Activated gamma-delta T cell treated with anti-CD3 and anti-CD28 coated beads, Interleukin-2, amount 50 U/mL, for 16 hours (primary cell): ENCODE measurements at places on chromosomes 6 and 20.

- no peak for DNase-seq
Measured at GRCh38 chr20:35592339-35592974, 23.2 kb upstream of the SPAG4 start.

- no peak for DNase-seq
Measured at GRCh38 chr6:99873084-99873483, 120.9 kb downstream of the MCHR2 start.

DNA sequence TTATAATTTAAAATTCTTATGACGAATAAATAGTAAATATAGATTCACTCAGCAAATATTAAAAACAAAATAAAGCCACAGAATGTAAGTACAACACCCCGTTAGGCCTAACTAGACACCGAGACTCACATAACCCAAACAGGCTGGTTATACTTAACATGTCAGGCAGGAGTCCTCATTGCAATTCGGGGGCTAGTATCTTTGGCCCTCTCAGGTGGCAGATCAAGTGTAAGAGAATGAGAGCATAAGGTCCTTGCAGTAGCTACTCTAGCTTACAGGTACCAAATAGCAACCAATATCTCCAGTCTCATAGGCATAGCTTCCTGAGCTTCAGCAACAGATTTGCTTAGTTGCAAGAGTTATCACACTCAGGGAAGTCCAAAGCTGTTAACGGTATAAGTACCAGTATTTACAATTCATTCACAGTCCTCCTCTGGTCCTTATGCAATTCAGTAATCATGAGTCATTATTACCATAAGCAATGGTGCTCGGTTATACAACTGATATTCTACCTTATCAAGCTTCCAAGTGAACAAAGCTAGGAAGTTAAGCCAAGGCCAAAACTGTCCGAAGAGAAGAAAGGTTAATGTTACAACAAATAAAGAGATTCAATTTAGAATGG is 20.1 kb downstream of the REV3L start:
- DNase-seq = no peak

GRCh38 chr6:136440203-136440602 is 110.0 kb downstream of the MAP7 start:
- no peak for DNase-seq

GRCh38 chr6:30824698-30825097 is 59.6 kb upstream of the DDR1 start:
- no peak for DNase-seq

GRCh38 chr20:10596710-10597121 is 77.1 kb downstream of the JAG1 start:
- DNase-seq = no peak

- no peak for DNase-seq
Measured at GRCh38 chr6:111603685-111604084, 2.0 kb downstream of the TRAF3IP2 start.

DNA sequence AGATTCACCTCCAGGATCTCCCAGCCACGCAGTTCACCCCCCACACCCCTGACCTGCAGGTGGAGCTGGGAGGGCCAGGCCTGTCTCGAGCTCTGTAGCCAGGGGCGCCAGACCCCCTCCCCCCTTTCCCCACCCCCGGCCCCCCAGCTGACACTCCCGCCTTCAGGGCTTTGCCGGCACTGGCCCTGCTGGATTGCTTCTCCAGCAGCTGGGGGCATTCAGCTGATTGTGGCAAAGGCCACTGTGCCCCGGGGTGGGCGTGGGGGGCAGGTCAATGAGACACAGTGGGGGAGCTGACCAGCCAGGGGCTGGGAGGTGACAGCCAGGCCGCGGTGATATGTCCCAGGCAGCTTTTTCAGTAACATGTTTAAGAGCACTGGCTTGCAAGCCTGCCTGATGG is 22.2 kb downstream of the ZBP1 start:
- no peak for DNase-seq

DNA sequence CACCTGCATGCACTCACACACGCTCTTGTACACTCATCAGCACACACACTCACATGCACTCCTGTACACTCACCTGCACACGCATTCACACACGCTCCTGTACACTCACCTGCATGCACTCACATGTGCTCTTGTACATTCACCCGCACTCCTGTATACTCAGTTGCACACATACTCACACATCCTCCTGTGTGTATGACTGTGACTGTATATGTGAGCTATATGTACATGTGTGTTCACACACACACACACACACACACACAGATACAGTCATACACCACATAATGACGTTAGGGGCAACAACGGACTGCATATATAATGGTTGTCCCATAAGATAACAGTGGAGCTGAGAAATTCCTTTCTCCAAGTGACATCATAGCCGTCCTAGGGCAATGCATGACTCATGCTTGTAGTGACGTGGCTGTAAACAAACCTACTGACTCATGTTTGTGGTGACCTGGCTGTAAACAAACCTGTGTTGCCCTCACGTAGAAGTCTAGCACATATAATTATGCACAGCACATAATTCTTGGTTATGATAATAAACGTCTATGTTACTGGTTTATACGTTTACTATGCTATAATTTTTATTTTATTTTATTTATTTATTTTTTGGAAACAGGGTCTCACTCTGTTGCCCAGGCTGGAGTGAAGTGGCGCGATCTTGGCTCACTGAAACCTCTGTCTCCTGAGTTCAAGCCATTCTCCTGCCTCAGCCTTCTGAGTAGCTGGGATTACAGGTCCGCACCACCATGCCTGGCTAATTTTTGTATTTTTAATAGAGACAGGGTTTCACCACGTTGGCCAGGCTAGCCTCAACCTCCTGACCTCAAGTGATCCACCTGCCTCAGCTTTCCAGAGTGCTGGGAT is 22.8 kb upstream of the TAF4 start:
- no peak for DNase-seq

GRCh38 chr6:1616701-1617463 is 7.2 kb downstream of the FOXC1 start:
- no peak for DNase-seq

- no peak for DNase-seq
Measured at GRCh38 chr6:16058201-16058928, 70.5 kb upstream of the MYLIP start.

- DNase-seq = no peak
Measured at GRCh38 chr6:167742719-167743303, 83.9 kb upstream of the AFDN start.

- peak; percentile 57 for DNase-seq
Measured at GRCh38 chr6:52390361-52390727, 28.4 kb downstream of the PAQR8 start.

DNA sequence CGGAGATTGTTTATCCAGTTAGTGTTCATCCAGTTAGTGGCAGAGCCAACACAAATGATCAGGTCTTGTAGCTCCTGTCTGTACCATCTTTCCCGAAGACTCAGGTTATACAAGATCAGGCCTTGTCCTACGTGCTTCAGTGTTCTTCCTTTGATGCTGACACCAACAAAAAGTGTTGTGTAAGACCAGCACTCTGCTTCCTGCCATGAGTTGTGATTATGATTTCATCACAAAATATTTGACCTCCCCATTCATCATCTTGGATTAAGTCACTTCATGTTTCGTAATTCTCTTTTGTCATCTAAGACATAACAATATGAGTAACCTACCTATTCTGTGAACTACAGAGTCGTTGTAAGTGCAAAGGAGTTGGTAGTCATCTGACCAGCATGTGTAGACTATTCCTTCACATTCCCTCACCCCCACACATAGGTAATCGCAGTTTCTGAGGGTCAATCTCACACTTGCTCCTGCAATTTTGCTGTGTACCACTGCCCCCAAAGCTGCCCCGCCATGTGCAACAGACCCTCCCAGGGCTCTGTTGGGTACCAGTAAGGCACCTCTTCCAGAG is 135.6 kb upstream of the SLC22A23 start:
- DNase-seq = no peak

- no peak for DNase-seq
Measured at GRCh38 chr20:35271904-35272303, 6.0 kb downstream of the MMP24OS start.

DNA sequence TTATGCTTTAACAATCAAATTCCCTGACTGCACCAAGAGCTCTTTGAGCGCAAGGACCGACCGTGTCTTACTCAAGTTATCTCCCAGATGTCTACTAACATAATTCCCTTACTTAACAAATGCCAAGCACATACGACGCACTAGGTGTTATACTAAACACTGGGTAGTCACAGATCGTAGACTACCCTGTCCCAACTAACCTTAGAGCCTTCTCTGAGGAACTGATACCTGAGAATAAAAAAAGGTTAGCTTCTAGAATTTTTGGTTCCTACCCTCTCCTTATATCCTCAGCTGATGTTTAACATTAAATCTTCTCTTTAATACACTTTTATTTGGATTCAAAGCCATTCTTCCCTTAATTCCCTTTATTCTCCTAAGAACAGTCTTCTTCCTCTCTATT is 38.5 kb downstream of the EPB41L2 start:
- no peak for DNase-seq

GRCh38 chr6:116157391-116157790 is 31.5 kb upstream of the COL10A1 start:
- DNase-seq = no peak

- DNase-seq = no peak
Measured at GRCh38 chr20:17961587-17961940, 7.0 kb downstream of the SNX5 start.

- DNase-seq = no peak
Measured at GRCh38 chr6:93304505-93304904, 114.9 kb downstream of the EPHA7 start.

DNA sequence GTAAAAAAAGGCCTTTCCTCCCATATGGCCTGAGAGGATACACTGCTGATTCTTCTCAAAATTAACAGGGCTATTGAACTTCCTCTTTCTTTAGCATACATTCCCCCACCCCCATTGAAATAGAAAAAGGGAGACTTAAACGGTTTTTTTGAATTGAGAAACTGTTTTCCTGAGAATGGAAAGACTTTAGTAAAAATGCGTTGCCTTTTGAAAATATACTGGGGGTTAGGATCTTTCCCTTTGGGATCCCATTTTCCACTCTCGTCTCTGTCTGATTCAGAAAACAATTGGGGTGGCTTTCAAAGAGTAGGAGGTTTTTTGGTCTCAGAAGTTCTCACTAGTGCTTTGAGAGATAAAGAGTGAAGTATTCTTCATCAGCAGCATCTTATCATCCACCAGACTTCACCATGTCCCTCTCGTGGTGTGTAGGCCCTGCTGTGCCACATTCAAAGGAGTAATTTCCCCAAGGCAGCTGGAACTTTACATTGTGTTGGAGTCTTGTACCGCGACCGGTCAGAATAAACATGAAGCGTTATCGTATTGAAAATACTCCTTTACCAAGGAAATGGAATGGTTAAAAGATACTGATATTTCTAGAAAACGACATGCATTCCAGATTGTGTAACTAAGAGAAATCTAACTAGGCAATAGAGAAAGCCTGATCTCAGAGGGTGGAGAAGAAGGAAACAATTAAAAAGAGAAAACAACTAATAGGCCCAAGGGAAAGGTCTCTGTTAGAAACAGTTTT is 10.6 kb downstream of the MYB start:
- DNase-seq = no peak

DNA sequence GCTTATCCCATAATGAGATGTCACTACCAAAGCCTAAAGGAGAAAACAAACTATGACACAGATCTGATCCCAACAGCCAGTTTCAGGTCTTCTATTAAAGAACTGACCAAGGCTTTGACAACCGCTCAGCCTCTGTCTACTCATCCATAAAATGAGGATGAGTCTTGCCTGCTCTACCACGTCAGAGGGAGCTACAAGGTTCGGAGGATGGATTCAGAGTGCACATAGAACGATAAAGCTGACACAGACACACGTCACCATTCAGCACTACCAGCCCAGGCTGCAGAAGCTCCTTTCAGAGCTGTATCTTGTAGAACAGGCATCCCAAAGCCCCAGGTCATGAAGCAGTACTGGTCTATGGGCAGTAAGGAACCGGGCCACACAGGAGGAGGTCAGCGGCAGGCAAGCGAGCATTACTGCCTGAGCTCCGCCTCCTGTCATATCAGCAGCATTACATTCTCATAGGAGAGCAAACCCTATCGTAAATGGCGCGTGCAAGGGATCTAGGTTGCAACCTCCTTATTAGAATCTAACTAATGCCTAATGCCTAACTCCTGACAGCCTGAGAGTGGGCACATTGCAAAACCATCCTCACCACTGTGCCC is 25.1 kb downstream of the KIF16B start:
- DNase-seq = no peak

DNA sequence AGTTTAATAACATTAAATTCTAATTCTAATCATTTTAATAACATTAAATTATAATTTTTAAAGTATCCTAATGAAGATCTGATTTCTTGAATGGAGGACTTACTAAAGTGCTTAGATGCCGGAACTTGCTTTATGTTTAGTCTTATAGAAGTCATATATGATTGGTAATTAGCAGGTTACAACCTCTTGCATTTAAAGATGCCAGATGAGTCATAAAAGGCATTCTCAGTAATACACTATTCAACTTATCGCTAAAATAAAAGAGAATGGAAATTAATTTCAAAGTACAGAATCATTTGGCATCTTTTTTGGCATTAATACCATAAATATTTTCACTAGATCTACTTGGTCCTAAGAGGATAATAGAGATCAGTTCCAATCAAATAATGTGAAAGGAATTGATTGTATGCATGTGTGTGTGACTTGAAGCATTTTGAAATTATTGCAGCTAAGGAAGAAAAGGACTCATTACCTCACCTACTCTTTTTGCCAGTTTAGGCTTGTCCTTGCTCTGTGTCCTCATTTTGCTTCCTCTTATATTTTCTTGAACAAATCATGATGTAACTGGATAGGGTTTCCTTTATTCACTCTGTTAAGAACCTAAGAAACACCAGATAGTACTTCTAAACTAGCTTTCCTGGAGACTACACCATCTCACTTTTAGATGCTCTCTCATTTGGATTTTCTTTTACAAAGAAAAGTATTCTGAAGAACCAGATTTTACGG is 2.7 kb downstream of the COL21A1 start:
- DNase-seq = no peak

DNA sequence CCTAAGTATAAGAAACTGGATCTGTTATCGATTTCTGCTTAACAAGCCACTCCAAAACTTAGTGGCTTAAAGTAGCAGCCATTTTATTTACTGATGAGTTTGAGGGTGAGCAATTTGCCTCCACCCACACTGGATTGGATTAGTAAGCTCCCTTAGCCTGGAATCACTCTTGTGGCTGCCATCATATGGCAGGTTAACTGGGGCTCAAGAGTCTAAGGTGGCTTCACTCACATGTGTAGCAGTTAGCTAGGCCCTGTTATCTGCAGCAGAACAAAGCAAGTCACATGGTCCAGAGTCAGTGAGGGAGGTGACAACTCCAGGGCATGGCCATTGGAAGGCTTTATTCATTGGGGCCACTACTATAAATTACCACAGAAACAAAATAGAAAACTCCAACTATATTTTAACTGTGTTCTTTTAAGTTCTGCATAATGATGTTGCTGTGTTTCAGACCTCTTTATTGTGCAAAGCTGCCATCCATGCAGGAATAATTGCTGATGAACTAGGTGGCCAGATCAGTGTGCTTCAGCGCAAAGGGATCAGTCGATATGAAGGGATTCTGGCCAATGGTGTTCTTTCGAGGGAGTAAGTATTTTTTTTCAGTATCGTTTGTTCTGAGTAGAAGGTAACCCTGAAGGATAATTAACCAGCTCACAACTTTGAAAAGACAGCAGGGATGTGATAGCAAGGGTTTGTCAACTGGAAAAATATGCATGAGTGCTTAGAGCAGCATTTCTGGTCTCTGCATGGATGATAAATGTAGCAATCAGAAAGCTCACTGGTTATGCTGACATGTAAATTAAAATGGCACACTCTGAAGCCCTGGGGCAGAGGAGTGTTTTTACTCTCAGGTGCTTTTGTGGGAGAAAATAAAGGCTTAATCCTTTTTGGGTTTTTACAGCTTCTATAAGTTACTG is 49.6 kb downstream of the DCBLD1 start:
- no peak for DNase-seq

GRCh38 chr6:5167501-5167900 is 82.4 kb downstream of the PPP1R3G start:
- DNase-seq = no peak

GRCh38 chr6:170561555-170561954 is 7.4 kb downstream of the TBP start:
- DNase-seq = no peak
